SJCRH30 (cell line): ENCODE measurements at places on chromosomes 1 and 21.
A peak's percentile ranks its signal among the peaks of the same experiment; 100 is the strongest.

DNA sequence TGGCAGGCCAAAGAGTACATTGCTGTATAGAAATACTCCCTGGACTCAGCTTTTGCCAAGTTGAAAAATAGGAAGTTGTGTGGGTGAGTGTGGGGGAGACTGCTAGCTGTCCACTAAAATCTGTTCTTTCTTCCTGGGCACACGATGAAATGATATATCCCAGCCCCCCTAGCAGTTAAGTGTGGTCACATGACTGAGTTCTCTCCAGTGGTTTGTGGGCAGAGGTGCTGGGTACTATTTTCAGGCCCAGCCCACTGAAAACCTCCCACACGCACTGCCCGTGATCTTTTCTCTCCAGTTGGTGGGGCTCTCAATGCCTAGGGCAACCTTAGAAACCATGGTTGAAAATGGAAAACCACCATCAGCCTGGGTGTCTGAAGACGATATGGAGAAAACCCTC, 119.7 kb upstream of the LMO4 start:
- no peak overlapping the region for H3K27ac ChIP-seq
- no peaks in the 10 kb centered on the region for H3K27me3 ChIP-seq
- H3K4me3 ChIP-seq = no peak overlapping the region
- H3K36me3 ChIP-seq = no peaks in the 10 kb centered on the region
- DNase-seq = no peak
- peaks cover 17% of the 10 kb centered on the region for H3K4me1 ChIP-seq

DNA sequence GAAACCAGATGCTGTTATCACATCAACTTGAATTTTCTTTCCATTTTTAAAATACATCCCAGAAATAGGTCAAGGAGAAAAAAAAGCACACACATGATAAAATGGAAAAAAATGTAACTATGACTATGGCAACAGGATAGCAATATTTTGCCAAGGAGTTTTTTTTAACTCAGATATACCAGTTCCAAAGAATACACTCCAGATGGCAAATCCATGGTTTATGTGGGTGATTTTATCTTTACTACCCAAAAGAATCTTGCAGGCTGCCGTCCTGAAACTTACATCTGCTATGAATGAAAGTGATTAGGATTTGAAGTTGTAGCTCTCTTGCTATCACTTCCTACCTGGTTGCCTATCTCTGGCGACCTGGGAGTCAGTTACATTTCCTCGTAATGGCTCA, 91.0 kb upstream of the PLPPR4 start:
- no peaks in the 10 kb centered on the region for H3K36me3 ChIP-seq
- DNase-seq = no peak
- H3K27me3 ChIP-seq = no peaks in the 10 kb centered on the region
- no peak overlapping the region for H3K4me3 ChIP-seq
- peaks cover 25% of the 10 kb centered on the region for H3K4me1 ChIP-seq
- no peak overlapping the region for H3K27ac ChIP-seq

- DNase-seq = peak; percentile 14
- H3K27ac ChIP-seq = no peak overlapping the region
- H3K4me3 ChIP-seq = no peak overlapping the region
- no peaks in the 10 kb centered on the region for H3K4me1 ChIP-seq
Measured at GRCh38 chr1:98232678-98233077, 311.8 kb upstream of the DPYD start.

GRCh38 chr21:33552093-33552998, 9.5 kb downstream of the SON start:
- no peak overlapping the region for H3K27ac ChIP-seq
- peaks cover 93% of the 10 kb centered on the region for H3K36me3 ChIP-seq
- H3K27me3 ChIP-seq = no peaks in the 10 kb centered on the region
- no peak overlapping the region for H3K4me3 ChIP-seq

DNA sequence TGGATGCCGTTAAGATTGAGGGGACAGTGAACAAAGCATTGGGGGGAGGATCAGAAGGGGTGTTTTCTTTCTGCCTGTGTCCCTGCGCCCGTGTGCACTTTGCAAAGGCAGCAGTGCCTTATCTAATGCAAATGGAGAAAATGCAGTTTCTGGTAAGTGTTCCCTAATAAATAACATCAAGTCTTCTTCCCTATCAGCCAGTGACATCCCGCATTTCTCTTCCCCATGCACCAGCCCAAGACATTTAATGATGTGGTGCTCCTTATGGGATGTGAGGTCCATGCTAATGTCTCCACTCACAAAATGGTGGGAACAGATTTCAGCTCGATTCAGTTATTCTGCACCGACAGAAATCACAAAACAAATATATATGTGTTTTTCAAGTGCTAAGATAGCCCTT, 111.8 kb downstream of the PBX1 start:
- H3K4me3 ChIP-seq = no peak overlapping the region
- no peak for DNase-seq
- no peaks in the 10 kb centered on the region for H3K4me1 ChIP-seq
- no peaks in the 10 kb centered on the region for H3K36me3 ChIP-seq

DNA sequence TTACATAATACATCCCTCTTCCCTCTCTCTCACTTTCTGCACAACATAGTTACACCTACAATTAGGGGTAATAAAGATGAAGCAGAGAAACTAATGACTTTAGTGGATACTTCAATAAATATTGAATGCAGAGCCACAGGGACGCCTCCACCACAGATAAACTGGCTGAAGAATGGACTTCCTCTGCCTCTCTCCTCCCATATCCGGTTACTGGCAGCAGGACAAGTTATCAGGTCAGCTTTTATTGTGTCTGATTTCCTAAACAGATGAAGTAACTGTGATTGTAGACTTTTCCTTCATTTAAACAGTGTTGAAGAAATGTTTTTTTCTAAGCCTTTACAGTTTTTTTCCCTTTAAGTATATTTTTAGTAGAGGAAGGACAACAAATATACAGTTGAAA, 281.6 kb downstream of the TPR start:
- H3K4me3 ChIP-seq = no peak overlapping the region
- peak overlapping the region; percentile 49 for H3K27ac ChIP-seq
- peaks cover 8% of the 10 kb centered on the region; the same call in 1 of the 2 replicates for H3K36me3 ChIP-seq
- DNase-seq = peak; percentile 50
- H3K27me3 ChIP-seq = no peaks in the 10 kb centered on the region

GRCh38 chr1:110136911-110137310, 13.4 kb upstream of the SLC6A17 start:
- no peak overlapping the region for H3K4me3 ChIP-seq
- H3K36me3 ChIP-seq = no peaks in the 10 kb centered on the region
- DNase-seq = no peak
- H3K4me1 ChIP-seq = no peaks in the 10 kb centered on the region
- no peak overlapping the region for H3K27ac ChIP-seq

DNA sequence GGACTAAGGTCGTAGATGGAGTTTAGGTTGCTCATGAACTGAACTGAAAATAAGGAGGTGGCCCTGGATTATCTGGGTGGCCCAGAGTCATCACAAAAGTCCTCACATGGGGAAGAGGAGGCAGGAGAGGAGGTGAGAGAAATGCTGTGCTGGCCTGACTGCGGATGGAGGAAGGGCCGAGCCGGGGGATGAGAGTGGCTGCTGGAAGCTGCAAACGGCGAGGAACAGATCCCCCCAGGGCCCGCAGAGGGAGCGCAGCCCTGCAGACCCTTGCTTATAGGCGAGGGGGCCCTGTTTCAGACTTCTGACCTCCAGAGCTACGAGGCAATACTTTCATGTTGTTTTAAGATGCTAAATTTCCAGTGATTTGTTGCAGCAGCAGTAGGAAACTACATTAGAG, 102.7 kb upstream of the C1orf174 start:
- H3K27me3 ChIP-seq = peaks cover 11% of the 10 kb centered on the region; the same call in 1 of the 2 replicates
- no peaks in the 10 kb centered on the region for H3K4me1 ChIP-seq
- DNase-seq = no peak
- H3K36me3 ChIP-seq = no peaks in the 10 kb centered on the region
- H3K27ac ChIP-seq = no peak overlapping the region

- H3K4me3 ChIP-seq = no peak overlapping the region
- DNase-seq = no peak
- no peaks in the 10 kb centered on the region for H3K27me3 ChIP-seq
- no peak overlapping the region for H3K27ac ChIP-seq
- no peaks in the 10 kb centered on the region for H3K36me3 ChIP-seq
Measured at GRCh38 chr1:109252893-109253802, 3.8 kb downstream of the CELSR2 start.
